Panc1 (cell line): ENCODE measurements at places on chromosomes 7 and 10. TPM values are rescaled to one million over a fixed set of nuclear protein-coding genes. Genes with fewer than 3 reads are reported as not detected.

DNA sequence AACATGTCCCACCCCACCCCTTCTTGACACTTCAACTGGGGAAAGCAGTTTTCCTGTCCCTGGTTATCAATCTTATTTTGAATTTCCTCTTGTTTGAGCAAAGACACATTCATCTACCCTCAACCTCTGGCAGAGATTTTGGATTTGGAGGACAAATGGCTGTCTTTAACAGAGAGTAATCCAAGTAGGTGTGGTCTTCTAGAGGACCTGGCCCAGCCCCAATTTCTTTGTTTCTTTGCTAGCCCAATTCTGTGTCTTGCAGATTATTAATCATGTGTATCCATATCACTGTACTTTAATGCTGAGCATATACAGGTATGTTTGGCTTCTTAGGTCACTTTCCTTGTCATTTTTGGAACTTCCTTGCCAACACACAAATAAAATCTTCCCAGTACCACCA lies 58.8 kb upstream of the ADCY1 start:
- H3K27ac ChIP-seq: no peak overlapping the region
- no peaks in the 10 kb centered on the region; the same call in 1 of the 2 replicates for H3K27me3 ChIP-seq
- H3K4me3 ChIP-seq: no peak overlapping the region
- H3K36me3 ChIP-seq: no peaks in the 10 kb centered on the region
- no peak for DNase-seq
- H3K4me1 ChIP-seq: no peaks in the 10 kb centered on the region

DNA sequence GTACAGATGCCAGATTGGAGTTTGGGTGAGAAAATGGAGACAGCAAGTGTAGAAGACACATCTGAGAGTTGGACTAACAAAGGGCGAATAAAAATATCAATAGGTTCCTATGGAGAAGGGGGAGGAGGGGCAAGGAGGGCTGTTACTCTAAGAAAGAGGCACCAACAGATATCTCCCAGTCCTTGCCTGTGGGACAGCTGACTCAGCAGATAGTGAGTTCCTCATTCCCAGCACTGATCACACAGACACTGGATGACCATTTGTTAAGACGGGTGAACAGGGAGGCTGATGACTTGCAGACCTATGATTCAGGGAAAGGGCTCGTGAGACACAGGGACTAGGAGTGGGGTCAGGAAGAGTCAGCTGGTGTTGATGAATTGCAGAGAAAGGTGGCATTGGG lies 5.7 kb upstream of the PRR15 start:
- no peak overlapping the region for H3K4me3 ChIP-seq
- H3K27me3 ChIP-seq: no peaks in the 10 kb centered on the region
- 0 out of 2 replicates have a peak, but pooled peaks cover under 1% of the 10 kb centered on the region for H3K4me1 ChIP-seq
- no peak overlapping the region for H3K27ac ChIP-seq
- H3K36me3 ChIP-seq: no peaks in the 10 kb centered on the region

- no peaks in the 10 kb centered on the region for H3K27me3 ChIP-seq
- DNase-seq: no peak
- H3K36me3 ChIP-seq: no peaks in the 10 kb centered on the region
- H3K4me3 ChIP-seq: no peak overlapping the region
- H3K4me1 ChIP-seq: no peaks in the 10 kb centered on the region
Observed at GRCh38 chr7:20200971-20201370, 16.2 kb downstream of the MACC1 start.

DNA sequence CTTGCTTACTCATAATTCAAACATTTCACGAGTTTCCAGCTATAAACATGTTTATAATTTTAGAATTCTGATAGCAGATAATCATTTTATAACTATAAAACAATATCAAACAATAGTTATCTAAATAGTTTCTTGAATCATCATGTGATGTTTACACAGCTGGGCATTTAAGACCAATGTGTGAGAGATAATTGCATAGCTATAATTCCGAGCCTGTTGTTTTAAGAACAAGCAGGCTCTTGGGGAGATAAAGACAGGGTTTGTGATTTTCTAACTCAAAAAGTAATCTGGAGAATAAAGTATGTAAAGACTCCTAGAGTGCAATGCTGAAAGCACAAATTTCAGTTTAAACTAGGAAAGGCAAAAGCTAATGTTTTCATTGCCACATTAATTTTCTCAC lies 331.2 kb downstream of the LRRTM3 start:
- no peaks in the 10 kb centered on the region for H3K27me3 ChIP-seq
- H3K27ac ChIP-seq: no peak overlapping the region; the same call in 1 of the 2 replicates
- DNase-seq: no peak
- peaks cover 12% of the 10 kb centered on the region; the same call in 1 of the 2 replicates for H3K4me1 ChIP-seq
- H3K4me3 ChIP-seq: no peak overlapping the region

DNA sequence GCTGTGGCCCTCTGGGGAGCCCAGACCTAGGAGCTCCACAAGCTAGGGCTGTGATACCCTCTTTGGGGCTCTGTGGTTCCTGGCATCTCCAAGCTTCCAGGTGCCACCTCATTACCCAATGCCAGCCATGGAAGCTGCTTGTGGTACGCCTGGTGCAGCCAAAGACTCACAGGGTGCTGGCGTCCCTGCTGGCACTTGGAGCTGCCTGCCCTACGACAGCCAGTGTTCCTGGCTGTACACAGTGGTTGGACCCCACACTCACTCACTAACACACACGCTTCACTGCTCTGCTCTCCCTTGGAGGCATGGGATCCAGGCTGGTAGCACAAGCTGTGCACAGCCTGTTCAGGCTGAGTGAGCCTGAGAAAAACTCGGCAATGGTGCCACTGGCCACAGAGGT lies 894.1 kb upstream of the PHF14 start:
- no peaks in the 10 kb centered on the region for H3K36me3 ChIP-seq
- H3K27me3 ChIP-seq: no peaks in the 10 kb centered on the region
- H3K4me1 ChIP-seq: no peaks in the 10 kb centered on the region
- H3K27ac ChIP-seq: no peak overlapping the region
- DNase-seq: no peak

DNA sequence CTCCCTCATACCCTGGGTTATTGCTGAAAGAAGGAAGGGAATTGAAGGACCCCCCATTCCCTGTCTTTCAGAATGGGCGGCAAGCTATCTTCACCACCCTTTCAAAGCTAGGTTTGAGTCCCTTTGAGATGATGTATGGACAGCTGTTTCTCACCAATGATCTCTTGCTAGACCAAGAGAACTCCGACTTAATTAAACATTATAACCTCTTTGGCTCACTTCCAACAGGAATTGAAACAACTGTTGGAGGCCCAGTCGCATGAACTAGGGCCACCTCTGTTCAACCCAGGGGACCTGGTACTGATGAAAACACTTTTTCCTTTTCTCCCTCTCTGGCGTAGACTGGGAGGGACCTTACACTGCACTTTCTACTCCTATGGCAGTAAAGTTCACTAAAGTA lies 110.6 kb downstream of the ITGB8 start:
- no peaks in the 10 kb centered on the region for H3K4me1 ChIP-seq
- DNase-seq: no peak
- H3K27me3 ChIP-seq: no peaks in the 10 kb centered on the region
- no peaks in the 10 kb centered on the region for H3K36me3 ChIP-seq

GRCh38 chr7:85620936-85621685 lies 434.3 kb upstream of the SEMA3D start:
- no peak overlapping the region for H3K27ac ChIP-seq
- H3K36me3 ChIP-seq: no peaks in the 10 kb centered on the region
- H3K27me3 ChIP-seq: no peaks in the 10 kb centered on the region
- DNase-seq: no peak
- H3K4me1 ChIP-seq: no peaks in the 10 kb centered on the region
- H3K4me3 ChIP-seq: no peak overlapping the region

DNA sequence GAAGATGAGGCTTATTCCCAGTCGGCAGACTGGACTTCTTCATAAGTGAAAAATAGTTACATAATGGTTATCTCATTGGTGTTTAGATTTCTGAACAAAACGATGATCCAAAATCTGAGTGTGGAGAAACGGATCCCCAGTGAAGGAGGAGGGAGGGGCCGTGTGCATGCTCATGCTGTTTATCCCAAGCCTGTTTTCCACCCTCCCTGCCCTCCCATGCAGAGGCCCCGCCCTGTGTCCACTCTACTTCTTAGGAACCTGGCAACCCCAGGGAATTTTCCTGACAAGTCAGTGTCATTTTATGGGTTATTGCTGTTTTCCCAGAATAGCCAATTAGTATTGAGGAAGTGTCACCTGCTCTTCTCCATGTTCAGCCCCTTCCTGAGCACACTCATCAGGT lies 174.0 kb downstream of the CELF2 start:
- H3K4me3 ChIP-seq: no peak overlapping the region
- no peak overlapping the region for H3K27ac ChIP-seq
- DNase-seq: no peak
- no peaks in the 10 kb centered on the region for H3K36me3 ChIP-seq
- no peaks in the 10 kb centered on the region for H3K4me1 ChIP-seq

GRCh38 chr7:129187681-129188371 lies 607 bp upstream of the SMO start:
- peaks cover 14% of the 10 kb centered on the region for H3K27me3 ChIP-seq
- H3K4me1 ChIP-seq: no peaks in the 10 kb centered on the region
- no peaks in the 10 kb centered on the region for H3K36me3 ChIP-seq
- no peak for DNase-seq
- no peak overlapping the region for H3K27ac ChIP-seq
- H3K4me3 ChIP-seq: peak overlapping the region; percentile 56

DNA sequence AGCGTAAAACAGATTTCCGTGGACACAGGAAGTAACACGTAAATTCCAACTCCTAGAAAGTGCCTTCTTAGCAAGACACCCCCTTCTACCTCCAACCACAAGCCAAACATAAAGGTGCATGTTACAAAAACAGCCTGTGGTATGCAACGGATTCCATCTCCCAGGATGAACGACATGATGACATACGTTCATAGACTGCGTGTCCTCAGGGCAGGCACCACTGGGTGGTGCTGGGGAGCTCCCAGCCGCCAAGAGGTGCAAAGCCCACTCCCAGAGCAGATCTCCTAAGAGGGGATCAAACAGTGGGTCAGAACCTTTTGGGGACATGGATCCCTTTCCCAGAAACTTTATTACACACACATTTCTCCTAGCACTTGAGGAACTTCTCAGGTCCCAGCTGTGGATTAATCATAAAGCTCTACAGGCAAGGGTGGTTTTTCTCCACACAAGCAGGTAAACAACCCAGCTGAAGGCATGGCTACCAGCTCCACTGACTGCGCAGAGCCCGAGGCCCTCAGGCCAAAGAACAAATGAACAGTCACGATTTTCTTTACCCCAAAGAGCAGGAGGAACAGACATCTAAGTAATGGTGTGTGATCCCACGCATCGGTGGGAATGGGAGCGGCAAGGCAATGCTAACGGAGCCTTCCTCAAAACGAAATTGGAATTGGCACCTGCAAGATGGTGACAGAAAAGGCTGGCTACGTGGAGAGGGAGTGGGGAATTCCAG lies 13.8 kb downstream of the PSAP start:
- H3K27ac ChIP-seq: peak overlapping the region; percentile 92
- peak overlapping the region; percentile 26 for H3K4me3 ChIP-seq
- peaks cover 4% of the 10 kb centered on the region for H3K36me3 ChIP-seq
- H3K27me3 ChIP-seq: no peaks in the 10 kb centered on the region
- no peak for DNase-seq

DNA sequence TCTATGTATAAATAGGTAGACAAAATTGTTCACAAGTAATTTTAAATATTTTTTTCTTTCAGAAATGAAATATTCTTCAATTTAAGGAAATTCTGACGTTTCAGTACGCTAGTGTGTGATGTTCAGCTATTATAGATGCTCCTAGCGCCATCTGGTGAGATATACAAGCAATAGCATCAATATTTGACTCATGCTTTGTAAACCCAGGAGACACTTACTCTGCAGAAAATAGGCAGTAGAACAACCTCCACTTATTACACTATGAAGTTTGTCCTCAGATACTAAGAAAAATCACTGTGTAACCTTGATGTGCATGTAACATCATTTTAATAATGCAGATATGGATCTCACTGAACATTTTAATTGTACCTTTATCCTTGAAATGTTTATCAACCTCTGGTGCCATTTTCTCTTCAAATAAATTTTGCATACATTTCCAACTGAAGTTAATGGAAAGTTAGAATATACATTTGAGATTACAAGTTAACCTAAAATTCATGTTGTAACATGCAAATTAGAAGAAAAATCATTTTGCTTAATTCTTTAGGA lies 151.5 kb upstream of the FAM3C start:
- DNase-seq: no peak
- no peak overlapping the region for H3K4me3 ChIP-seq

DNA sequence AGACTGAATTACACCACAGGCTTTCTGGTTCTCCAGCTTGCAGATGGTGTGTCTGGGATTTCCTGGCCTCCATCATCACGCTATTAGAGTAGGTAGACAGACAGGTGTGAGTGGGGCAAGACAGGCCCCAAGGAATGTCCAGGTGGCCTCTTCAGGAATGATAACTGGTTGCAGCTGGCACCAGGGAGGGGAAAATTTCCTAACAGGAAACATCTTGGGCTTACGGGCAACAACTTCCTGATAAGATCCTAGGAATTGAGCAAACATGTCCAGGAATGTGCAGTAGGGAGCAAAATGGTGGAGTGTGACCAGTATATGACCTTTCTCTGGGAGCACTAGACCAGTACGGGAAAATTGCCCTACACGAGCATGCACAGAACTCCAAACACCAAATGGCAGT lies 11.3 kb downstream of the XRCC2 start:
- no peaks in the 10 kb centered on the region for H3K4me1 ChIP-seq
- H3K36me3 ChIP-seq: peaks cover 2% of the 10 kb centered on the region
- H3K4me3 ChIP-seq: no peak overlapping the region
- H3K27me3 ChIP-seq: no peaks in the 10 kb centered on the region

DNA sequence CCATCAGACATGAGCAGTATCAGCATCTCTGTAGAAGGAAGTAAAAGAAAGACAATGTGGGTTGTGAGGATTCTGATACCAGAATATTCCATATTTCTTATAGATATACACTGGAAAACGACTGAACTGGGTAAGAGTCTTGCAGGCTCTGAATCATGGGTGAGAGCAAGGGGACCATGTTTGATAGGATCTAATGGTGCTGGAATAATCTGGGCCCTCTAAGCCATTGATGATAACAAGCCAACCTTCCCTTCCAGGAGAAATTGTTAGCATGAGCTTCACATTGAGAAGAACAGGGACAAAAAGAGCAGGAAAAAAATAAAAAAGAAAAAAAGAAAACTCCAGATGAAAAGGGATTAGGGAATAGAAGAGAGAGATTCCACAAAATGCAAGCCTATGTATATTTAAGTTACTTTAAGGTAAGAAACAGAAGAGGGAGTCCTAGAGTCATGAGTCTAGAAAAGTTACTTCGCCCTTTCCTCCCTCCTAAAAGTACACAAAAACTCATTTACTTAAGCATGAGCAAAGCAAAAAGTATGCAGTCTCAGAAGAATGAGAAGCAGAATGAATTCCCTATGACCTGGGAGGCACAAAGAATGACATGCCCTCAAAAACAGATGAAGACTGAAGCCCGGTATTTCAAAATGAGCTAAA lies 181.9 kb downstream of the TMEM26 start:
- H3K36me3 ChIP-seq: no peaks in the 10 kb centered on the region
- H3K4me3 ChIP-seq: no peak overlapping the region
- peak; percentile 80 for DNase-seq
- no peak overlapping the region for H3K27ac ChIP-seq
- no peaks in the 10 kb centered on the region for H3K27me3 ChIP-seq
- H3K4me1 ChIP-seq: no peaks in the 10 kb centered on the region; the same call in 1 of the 2 replicates

- H3K36me3 ChIP-seq: no peaks in the 10 kb centered on the region
- DNase-seq: no peak
- H3K4me1 ChIP-seq: no peaks in the 10 kb centered on the region
- H3K4me3 ChIP-seq: no peak overlapping the region
Observed at GRCh38 chr7:25246306-25246705, 18.0 kb upstream of the NPVF start.

- peaks cover 15% of the 10 kb centered on the region for H3K27me3 ChIP-seq
- H3K4me3 ChIP-seq: no peak overlapping the region
Observed at GRCh38 chr10:79044036-79044632, 24.6 kb upstream of the ZMIZ1 start.

Gene FBXL15
- total RNA-seq: 7.9 TPM

Gene WNT16
- total RNA-seq: 0.39 TPM

Gene TMEM229A
- total RNA-seq: not detected

Gene WNT2
- total RNA-seq: not detected

Gene TAS2R38
- total RNA-seq: not detected

Gene SPRN
- 0.64 TPM for total RNA-seq

Gene TCF7L2
- total RNA-seq: 45.2 TPM

Gene FKBP6
- total RNA-seq: not detected

Gene SPDYE9
- total RNA-seq: not detected
